ENCODE measurements at places on chromosomes 3 and 15.

DNA sequence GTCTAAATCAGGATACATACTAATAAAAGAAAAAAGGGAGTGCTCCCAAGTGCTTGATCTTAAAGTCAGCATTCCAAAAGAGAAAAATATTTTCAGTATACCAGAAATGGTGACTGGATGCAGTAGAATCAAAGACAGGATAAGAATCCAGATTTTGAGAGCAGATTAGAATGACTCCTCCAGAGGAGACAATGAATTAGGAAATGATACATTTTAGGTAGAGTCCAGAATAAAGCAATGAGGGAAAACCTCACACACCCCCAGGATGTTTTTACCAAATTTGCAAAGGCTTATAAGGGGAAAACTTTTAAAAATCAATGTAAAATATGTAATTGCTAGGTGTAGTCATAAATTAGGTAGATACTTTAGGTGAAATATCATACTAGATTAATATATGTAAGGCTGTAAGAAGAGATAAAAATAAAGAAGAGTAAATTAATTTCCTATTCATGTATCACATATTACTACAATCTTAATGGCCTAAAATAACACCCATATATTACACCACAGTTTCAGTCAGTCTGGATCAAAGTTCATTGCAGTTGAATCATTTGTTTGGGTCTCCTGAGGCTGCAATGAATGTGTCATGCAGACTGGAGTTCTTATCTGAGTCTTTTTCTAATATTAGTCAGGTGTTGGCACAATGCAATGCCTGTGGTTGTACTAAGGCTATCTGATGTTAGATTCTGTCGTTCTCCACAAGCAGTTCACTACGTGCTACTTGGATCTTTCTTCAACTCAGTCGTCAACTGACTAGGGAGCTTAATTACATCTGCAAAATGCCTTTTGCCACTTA lies 547.8 kb upstream of the EPHA6 start:
- no peak for DNase-seq

DNA sequence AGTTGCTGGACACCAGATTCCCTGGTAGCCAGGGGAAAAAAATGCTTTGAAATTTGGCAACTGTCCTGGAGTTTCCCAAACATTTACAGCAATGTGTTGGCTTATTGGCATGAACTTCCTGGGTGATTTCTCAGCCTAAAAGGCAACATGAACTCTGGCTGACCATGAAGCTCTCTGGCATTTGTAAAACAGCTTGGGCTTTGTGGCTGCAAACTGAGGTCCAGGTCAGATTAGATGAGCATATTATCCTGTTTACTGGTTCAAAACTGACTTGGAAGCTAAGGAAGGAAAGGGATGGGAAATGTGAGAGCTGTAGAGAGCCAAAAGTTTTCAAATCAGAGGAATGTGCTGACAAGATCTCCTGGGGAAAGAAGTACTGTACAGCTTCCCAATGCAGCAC lies 139.0 kb downstream of the P3H2 start:
- DNase-seq: no peak

DNA sequence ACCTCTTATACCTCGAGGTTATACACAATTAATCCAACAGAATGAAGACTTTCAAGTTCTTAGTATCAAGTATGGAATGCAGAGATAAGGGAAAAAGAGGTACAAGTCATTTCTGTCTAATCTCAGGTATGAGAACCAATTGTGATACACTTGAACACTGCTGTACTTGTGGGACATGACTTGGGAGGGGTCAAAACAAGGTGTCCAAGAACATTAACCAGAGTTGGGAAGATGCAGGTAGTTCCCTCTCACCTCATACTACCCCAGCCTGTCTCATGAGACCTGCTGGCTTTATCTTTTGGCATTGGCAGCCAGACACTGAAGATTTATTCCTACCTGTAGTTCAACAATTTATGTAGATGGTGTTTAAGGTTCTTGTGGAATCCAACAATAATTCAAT lies 209.7 kb downstream of the NR1D2 start:
- no peak for DNase-seq

DNA sequence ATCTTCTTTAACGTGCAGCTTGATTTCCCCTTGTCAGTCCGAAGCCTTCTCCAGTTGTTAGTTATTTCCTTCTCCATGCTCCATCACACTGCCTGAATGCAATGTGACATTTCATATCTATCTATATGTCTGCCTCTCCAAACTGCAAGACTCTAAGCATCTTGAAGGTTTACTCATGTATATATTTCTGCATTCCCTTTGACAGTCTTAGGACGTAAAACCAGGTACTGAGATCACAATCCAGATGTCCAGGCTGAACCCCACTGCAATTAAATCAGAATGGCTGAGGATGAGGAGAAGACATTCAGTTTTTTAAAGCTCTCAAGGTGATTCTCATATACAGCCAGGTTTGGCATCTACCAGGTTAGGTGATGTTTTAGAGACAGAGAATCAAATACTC lies 6.1 kb upstream of the SATB1 start:
- no peak for DNase-seq

DNA sequence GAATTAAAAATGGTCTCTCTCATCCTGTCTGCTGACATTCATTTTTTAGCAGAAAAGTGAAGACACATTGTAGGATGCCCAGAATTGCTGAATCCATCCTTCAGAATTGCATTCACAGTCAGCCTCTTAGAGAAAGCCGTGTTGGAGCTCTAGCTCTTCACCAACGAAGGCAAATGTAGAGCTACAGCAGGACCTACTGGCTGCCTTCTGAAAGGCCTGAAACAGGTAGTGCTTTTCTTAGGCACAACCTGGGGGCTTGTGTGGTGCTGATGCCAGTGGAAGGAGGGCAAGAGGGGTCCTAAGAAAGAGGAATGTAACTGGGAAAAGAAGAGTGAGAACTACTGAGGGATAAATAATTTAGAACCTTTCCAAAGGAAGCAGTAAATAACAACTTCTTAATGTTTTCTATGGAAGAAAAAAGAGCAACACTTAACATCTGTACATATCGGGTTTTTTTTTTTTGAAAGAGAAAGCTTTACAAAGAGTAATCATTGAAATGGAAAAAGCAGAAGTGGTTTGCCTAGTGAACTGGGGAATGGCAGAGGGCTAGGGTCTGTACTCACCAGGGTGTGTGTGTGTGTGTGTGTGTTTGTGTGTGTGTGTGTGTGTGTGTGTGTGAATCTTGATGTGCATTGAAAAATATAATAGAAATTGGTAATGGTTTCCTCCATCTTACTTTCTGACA lies 297.8 kb downstream of the SATB1 start:
- peak; percentile 41 for DNase-seq

Measured in suppressor macrophage treated with lipopolysaccharide for 4 hours (primary cell).